RWPE2 (cell line): ENCODE measurements at places on chromosomes 7 and 10.

- no peak for DNase-seq
Observed at GRCh38 chr10:116278846-116279245, 5.8 kb upstream of the GFRA1 start.

DNA sequence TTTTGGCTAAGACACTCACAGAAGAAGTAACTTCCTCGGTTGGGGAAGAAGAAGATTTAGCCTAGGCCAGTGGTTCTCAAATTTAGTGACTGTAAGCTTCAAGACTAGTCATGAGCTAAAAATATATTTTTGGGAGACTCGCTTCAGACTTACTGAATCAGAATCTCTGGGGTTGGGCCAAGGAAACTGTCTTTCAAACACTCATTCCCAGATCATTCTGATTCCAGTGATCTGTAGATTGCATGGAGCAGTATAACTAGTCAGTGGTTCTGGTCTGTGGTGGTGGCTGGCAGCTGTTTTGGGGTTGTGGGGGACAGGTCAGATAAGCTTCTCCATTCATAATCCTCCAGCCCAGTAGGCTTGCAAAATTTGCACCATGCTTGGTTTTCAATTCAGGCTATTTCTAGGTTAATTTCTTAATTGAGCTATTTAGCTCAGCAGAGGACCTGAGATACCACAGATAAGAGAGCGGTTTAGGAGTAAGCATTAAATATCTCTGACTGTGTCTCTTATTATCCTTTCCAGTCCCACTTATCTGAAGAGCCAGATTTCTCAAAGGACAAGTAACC, 3.8 kb upstream of the KAT6B start:
- no peak for DNase-seq

GRCh38 chr7:132065989-132066603, 509.7 kb upstream of the PODXL start:
- no peak for DNase-seq

GRCh38 chr7:141115965-141116364, 42.1 kb downstream of the TMEM178B start:
- no peak for DNase-seq

GRCh38 chr10:85832988-85833387, 533.6 kb downstream of the GRID1 start:
- DNase-seq = no peak

GRCh38 chr10:121583857-121584256, 14.4 kb downstream of the FGFR2 start:
- no peak for DNase-seq

DNA sequence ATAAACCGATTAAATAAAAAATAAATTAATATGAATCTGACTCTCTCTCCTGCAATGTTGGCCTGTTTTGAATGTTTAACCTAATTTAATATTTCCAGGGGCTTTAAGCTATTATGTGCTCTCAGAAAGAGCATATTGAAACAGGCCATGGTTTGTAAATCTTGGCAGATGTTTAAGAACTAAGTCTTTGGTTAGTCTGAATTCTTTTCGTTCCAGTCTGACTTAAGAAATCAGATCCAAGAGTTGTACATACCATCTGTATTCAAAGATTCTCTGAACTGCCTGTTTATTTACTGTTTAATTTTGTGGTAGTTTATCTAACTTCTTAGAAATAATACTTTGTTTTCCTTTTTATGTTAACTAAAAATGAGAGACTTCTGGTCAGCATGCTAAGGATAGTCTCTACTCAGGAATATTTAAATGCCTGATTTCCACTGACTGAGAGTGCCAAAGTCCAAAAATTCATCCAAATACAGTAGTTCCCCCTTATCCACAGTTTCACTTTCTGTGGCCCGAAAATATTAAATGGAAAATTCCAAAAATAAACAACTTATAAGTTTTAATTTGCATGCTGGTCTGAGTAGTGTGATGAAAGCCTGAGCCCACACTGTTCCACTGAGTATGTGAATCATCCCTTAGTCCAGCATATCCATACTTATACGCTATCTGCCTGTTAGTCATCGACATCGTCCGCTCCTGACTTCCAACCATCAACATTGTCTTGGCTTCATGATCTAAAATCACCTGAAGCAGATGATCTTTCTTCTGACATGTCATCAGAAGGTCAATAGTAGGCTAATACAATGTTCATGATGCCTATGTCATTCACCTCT, 238.1 kb upstream of the CSTF2T start:
- no peak for DNase-seq

DNA sequence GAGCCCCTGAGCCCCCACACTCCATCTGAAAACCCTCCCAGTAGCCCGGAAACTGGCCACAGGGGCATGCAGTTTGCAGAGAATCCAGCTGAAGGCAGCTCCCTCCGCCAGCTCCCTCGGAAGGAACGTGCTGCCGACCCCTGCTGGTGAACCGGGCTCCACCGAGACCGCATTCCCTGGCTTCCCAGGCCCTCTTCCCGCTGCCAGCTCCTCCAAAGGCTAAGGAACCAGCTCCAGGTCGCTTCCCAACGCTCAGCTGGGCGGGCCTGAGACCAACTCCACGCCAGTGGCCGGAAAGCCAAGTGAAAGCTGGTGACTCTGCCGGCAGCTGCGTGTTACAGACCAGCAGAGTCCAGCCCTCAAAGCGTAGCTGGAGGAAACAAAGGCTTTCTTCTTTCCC, 35.8 kb downstream of the GPER1 start:
- DNase-seq = no peak

GRCh38 chr10:1195828-1196227, 139.6 kb downstream of the WDR37 start:
- DNase-seq = no peak

- DNase-seq = no peak
Observed at GRCh38 chr7:47546733-47547494, 35.0 kb downstream of the TNS3 start.

GRCh38 chr10:24726626-24727025, 2.9 kb upstream of the ARHGAP21 start:
- no peak for DNase-seq

DNA sequence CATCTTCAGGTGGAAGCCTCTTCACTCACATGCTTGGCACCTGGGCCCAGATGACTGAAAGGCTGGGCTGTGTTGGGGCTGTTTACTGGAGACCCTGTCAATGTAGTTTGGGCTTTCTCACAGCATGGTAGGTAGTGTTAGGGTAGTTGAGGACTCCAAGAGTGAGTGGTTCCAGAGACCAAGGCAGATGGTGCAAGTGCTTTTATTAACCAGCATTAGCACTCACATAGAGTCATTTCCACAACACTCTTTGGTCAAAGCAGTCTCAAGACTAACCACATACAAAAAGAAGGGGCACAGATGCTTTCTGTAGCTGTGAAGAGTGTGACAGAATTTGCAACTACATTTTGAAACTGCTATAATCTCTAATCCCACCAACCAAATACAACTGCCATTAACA, 135.0 kb downstream of the RTKN2 start:
- no peak for DNase-seq

- no peak for DNase-seq
Observed at GRCh38 chr10:527416-527815, 162.1 kb downstream of the DIP2C start.

- no peak for DNase-seq
Observed at GRCh38 chr10:94485094-94485493, 60.5 kb upstream of the HELLS start.

GRCh38 chr7:26199301-26200037, 1.1 kb downstream of the HNRNPA2B1 start:
- DNase-seq = no peak

- DNase-seq = no peak
Observed at GRCh38 chr7:150451097-150451793, 815 bp downstream of the GIMAP8 start.

DNA sequence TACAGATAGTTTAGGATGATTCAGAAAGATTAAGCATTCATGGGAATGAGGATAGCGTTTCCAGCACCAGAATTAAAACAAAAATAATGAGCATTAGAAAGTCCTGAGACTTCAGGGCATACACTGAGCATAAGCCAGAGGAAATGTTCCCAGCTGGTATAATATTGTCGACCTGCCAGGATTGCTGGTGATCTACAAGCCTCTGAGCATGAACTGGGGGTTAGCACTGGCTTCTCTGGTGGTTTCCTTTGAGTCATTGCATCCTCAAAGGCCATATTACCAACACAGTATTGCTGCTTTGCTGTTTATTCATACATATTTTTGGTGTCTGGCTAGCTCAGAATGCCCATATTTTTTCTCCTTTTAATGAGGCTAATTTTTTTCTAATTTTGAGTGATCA, 10.7 kb upstream of the ATRNL1 start:
- DNase-seq = no peak

GRCh38 chr7:3234851-3235250, 66.2 kb upstream of the SDK1 start:
- no peak for DNase-seq

DNA sequence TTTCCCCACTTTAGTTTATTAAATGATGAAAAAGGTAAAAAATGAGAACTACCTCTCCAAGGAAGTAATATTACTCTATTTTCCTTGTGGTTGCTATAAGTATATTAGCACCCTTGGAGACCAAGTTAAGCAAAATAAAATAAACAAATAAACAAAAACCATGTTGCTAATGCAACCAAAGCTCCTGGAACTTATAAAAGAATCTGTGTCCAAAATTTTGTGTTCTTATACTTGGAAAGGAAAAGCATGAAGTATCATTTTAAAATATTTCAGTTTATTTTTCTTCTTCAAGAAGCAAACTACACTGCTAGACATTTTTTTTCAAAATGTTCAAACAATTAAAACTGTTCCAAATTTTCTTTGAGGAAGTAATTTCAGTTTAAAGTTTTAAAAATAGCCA, 441.9 kb upstream of the LRRTM3 start:
- no peak for DNase-seq

DNA sequence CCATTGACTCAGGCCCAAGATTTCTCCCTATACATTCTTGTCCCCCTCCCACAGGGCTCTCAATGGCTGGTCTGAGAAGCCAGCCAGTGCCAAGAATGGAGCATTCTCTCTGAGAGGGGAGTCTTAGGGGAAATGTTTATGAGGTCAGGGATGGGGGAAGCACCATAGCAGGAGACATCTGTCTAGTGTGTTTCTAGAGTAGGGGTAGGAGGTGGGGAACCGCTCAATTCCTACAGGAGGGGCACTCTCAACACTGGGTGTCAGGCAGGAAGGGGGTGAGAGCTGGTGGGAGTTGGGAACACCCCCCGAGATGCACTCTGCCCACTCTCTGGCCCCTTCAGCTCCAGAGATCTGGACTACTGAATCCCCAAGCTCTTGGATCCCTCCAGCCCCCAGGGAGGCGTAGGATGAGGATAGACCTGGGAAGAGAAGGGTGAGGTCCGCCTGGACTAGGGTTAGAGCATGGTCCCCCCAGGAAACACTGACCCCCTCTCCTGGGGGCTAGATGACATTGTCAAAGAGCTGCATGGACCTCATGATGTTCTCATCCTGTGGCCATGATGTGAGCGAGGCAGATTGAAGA, 8.7 kb upstream of the OGA start:
- no peak for DNase-seq

DNA sequence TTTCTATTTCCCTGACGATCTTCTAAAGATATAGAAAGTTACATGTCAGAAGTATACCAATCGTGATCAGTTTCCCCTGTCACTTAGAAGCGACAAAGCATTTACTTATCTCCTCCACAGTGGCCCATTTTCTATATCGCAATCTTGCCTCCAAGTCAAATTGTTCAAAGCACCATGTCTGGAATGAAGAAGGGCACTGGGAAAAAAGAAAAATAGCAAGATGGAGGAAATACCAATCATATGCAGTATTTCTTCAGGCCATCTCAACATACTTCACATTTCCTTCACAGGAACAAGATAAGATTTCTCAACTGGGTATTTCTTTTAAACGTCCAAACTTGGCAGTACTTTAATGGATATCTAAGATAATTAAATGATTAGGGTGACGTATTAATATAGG, 63.3 kb upstream of the IL6 start:
- no peak for DNase-seq

DNA sequence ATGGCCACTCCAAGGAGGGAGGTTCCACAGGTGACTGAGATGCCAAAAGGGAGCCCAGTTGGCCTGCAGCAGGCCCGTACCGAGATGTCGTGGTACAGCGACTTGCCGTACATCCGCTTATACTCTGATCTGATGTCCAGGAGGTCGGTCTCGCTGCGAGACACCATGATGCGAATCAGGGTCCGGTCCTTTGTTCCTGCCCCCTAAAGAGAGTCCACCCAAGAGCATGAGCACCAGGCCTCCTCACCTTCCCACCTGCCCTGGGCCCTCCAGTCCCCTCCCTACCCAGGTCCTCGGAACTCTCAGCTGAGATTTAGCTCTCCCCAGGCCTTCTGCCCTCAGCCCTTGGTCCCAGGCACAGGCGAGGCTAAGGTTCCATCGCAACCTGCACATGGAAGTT, 25.0 kb downstream of the PLAC9 start:
- DNase-seq = no peak
